Esophagus squamous epithelium (tissue), 5 donors: ENCODE measurements at places on chromosomes 6 and 20.

- DNase-seq = no peak
These were observed 70.9 kb downstream of the STK35 start for GRCh38 chr20:2172305-2173175.

GRCh38 chr20:1783245-1783644, 112.0 kb upstream of the SIRPA start:
- DNase-seq = no peak

DNA sequence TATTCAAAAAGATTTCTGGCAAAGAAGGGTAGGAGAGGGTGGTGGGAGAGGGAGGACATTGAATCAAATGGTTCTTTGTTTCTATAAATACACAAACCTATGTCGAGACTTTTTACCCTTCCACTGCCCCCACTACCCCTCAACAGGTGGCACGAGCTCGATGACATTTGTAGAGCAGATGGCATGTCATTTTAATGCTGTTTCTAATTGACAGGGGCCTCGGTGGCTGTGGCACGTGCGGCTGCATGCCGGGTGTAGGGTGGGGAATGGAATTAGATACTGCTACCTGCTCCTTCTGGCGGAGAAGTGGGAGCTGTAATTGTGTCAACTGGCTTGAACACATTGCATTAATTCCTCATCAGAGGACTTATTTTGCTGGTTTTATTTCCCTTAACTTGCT, 29.1 kb upstream of the SASH1 start:
- no peak for DNase-seq

DNA sequence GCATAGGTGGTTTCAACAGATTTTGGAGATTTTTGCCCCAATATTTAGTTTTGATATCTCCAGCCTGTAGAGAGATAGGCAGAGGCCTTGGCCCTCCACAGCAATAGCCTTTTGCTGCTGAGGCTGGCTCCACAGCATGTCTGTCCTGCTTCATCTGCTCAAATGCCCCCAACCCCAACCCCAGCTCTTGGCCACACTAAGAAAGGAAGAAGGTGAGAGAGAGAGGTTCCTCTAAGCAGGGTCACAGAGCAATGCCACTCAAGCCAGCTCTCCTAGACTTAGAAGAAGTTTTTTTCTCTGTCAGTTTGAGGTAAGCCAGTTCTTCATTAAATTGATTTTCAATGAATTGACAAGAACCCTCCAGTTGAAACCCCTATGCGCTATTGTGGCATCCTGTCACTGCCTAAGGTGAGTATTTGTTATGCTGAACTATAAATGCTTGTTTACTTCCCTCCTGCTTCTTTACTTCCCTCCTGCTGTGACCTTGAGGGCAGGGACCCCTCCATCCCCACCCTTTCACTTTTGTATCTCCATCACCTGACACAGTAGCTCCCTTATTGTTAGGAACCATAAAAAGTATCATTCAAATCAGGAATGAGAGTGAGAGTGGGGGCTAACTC, 366.2 kb upstream of the CNR1 start:
- no peak for DNase-seq

- no peak for DNase-seq
These were observed 271.4 kb downstream of the DOK5 start for GRCh38 chr20:54746796-54747195.

DNA sequence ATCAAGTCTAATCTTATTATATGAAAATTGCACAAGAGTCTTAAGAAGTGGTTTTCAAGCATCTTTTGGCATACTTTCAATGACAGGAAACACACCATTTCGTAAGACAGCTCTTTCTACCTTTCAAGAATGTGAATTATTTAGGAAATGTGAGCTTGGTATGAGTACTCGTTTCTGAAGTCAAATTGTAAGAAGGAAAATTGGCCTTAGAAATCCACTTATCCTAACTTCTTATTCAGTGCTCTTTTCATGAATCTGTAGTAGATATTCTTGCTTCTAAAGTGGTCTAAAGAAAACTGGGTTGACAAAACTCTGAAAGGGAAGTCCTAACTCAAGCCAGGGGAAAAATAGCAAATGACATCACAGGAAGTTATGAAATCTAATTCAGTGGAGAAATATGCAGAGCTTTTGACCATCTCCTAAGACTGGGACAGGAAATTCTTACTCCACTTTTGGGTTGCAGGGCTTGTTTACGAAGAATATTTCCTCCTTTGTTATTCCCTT, 38.5 kb upstream of the OGFRL1 start:
- no peak for DNase-seq

DNA sequence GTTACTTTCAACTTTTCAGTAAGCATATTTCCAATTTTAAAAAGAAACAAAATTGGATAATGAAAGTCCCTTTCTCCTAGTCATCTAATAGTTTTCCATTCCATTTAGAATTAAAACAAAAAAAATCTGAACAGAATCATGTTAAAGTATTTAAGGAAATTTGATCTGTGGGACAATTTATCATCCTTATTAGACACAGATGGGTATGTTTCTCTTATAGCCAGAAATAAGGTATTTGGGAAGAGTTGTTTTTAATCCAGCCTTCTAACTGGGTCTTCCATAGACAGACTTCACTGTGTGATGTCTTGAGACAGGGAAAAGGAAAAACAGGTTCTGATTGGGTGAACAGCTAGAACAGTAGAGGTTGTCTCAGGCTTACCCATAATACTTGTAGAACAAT, 39.5 kb upstream of the STXBP5 start:
- DNase-seq = no peak

DNA sequence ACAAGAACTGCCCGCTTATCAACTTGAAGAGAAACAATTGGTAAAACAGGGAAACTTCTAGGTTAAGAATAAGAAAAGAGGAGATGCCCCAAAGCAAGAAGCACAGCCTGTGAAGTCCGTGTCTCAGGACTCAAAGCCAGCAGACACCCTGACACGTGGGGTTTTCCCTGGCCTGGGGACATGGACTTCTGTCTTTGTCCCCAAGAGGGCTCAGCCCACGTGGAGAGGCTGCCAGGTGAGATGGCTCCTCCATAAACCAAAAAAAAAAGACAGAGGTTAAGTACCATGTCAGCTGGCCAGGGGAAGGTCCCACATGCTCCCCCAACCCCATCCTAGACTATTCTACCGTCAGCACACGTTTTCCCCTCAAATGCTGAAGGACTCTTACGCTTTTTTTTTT, 9.9 kb downstream of the SERPINB6 start:
- no peak for DNase-seq

GRCh38 chr6:26743941-26744699, 84.6 kb upstream of the ZNF322 start:
- no peak for DNase-seq

GRCh38 chr6:137873273-137873762, 6.3 kb downstream of the TNFAIP3 start:
- DNase-seq = peak; percentile 24

DNA sequence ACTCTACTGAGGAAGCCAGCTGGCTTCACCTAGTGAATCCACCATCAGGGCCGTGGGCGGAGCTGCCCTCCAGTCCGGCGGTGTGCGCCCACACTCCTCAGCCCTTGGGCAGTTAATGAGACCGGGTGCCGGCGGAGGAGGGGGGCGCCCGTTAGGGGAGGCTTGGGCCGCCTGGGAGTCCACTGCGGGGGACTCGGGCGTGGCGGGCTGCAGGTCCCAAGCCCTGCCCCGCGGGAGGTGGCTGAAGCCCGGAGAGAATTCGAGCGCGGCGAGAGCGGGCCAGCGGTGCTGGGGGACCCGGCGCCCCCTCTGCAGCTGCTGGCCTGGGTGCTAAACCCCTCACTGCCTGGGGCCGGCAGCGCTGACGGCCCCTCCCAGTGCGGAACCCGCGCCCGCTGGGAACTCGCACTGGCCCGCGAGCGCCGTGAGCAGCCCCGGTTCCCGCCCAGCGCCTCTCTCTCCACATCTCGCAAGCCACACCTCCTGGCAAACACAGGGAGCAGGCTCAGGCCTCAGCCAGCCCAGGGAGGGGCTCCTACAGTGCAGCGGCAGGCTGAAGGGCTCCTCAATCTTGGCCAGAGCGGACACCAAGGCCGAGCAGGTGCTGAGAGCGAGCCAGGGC, 38.4 kb upstream of the GCNT2 start:
- DNase-seq = no peak
